RCC 7860 (cell line): ENCODE measurements at places on chromosomes 7 and 10.

GRCh38 chr7:128947854-128948253 lies 10.1 kb downstream of the IRF5 start:
- no peak for DNase-seq

DNA sequence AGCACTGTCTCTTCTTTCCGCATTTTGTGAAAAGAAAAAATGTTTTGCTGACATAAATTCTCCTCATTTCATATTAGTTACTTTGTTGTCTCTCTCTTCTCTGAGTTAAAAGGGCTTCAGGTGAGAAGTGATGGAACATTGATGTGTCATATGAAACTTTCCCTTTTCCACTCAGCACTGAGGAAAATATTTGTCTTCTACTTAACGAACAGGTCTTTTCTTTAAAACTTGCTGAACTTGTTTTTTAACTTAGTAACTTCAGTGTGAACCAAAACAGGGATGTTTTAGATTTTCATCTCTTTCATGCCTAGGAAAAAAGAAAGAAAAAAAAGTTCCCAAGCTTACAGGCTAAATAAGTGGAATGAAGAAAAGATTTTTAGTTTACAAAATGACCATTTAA lies 19.0 kb upstream of the TSPAN12 start:
- no peak for DNase-seq

DNA sequence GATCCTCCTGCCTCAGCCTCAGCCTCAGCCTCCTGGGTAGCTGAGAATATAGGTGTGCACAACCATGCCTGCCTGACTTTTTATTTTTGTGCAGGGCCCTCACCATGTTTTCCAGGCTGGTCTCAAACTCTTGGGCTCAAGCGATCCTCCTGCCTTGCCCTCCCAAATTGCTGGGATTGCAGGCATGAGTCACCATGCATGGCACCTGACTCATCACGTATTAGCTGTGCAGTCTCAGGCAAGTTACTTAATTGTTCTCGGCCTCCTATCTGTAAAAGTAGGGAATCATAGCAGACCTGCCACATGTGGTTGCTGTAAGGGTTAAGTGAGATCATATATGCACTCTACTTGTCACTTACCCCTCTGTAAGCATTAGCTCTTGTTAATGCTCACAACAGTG lies 117.2 kb downstream of the ANLN start:
- DNase-seq, result peak; percentile 26

DNA sequence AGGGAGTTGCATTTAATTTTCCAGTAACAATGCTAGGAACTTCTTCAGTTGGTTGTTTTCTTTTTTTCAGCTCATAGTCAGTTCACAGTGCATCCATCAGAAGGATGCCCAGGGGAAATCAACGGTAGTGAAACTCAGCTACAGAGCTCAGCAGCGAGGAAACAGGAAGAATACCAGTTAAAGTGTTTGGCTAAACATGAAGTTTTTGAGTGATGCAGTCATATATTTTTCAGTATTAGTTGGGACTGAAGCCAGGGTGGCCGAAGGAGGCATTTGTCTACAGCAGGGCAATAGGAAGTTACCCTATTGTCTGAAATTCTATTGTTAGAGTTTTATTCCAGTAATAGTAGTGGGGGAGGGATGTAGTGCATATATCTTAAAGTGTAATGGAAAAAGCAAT lies 45.3 kb upstream of the MALRD1 start:
- no peak for DNase-seq

GRCh38 chr7:2154121-2154520 lies 78.6 kb downstream of the MAD1L1 start:
- no peak for DNase-seq

DNA sequence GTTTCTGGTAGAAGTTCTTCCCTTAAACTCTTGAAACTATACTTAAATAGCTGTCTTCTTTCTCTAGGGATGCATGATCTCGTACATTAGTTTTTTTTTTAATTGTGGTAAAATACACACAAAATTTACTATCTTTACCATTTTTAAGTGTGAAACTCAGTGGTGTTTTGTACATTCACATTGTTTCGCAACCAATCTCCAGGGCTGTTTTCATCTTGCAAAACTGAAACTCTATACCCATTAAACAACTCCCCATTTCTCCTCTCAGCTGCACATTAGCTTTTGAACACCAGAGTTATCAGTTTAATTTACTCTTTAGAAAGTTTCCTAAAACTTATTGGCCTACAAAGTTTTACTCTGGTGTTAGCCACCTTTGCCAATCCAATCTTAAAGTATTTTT lies 45.5 kb upstream of the PRKAR2B start:
- no peak for DNase-seq
